Esophagus muscularis mucosa (tissue), 4 donors: ENCODE measurements at places on chromosomes 16 and 17.
A peak's percentile ranks its signal among the peaks of the same experiment; 100 is the strongest.

- DNase-seq: no peak
Measured at GRCh38 chr17:4900231-4901107, 1.1 kb downstream of the C17orf107 start.

DNA sequence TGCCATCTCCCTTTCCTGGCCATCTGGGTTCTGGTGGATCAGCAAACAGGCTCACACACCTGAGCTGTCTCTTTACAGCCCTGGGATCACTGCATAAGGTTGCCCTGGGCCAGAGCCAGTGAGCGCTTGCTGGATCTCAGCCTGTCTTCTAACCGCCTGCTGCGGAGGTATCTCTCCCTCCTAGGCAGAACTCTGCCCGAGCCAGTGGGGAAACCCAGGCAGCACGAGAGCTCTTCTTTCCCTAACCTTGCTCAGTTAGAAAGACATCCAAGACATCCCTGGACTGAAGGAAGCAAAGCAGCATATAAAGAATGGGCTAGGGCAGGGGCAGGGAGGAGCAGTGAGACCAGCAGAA lies 6.4 kb downstream of the HAS3 start:
- no peak for DNase-seq

GRCh38 chr16:86100205-86101136 lies 201.5 kb downstream of the IRF8 start:
- no peak for DNase-seq

DNA sequence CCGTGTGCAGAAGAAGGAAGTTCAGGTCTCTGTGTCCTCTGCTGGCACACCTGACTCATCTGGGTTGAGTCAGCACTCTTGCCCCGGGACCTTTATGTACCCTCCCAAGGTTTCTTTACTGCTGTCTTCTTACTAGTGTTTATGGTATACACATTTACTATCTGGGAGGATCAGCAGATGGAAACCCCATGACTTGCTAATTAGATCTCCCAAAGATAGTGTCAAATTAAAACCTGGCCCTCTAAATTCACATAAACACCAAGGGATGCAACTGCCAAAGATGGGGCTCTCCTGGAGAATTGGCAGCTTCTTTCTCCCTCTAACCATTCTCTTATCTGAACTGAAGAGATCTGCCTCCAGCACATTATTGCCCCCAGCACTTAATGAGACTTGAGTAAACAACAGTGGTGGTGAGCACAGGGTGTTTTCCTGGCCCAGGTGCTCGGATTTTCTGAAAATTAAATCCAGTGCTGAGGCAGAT lies 718.1 kb upstream of the SOX9 start:
- DNase-seq: no peak

GRCh38 chr16:85134789-85135142 lies 22.5 kb upstream of the CIBAR2 start:
- DNase-seq: no peak

GRCh38 chr17:34765291-34765690 lies 185.9 kb downstream of the TMEM132E start:
- DNase-seq: no peak

DNA sequence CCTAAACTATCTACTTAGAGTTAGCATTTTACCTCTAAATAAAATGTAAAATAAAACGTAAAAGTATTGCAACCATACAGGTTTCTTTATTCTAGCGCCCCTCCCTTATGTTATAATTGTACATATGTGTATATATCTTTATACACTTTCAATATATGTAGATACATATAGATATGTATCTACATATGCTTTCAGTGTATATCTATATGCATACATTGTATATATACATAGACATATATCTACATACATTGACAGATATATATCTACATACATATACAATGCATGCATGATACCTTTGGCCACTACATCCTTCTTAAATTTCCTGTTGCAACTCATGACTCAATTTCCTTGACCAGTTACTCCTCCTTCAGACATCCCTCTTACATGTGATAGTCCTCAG lies 16.7 kb downstream of the BPTF start:
- no peak for DNase-seq

DNA sequence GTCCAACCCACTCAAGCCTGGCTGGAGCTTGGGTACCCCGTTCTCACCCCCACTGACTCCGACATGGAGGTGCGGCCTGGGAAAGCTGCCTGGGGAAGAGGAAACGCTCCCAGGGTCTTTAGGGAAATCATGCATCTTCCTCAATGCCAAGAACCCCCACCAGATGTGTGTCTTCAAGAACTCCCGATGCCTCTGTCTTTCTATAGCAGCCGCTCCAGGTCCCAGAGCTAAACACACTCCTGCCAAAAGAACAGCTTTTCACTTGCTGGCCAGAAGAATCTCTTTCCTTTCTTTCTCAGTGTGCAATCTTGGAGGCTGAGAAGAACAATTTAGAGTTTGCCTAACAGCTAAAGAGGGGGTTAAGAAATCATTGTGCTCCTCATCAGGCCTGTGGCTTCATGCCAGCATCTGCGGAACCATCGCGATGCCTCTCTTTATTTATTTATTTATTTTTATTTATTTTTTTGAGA lies 41.1 kb upstream of the MTSS2 start:
- DNase-seq: no peak

DNA sequence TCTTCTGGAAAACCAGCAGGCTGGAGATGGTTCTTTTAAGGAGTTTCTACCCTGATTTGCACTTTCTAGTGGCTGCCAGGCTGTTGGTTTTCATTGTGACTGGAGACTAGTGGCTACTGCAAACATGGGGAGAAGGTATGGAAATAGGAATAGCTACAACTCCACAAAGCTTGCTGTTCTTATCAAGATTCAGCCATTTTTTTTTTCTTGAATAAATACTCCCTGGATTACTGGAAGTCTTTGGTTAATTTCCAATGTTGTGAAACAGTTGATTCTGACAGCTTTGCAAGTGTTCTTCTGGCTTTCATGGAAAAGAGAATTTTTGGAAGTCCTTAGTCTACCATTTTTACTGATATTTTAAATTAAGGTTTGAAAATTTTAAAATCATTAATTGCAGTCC lies 277.7 kb downstream of the HS3ST3A1 start:
- DNase-seq: no peak

- DNase-seq: no peak
Measured at GRCh38 chr17:3475812-3476610, at the start of gene ASPA. ASPA (plus strand) TSS chr17:3475997; CDS start chr17:3476160, 163 bp downstream.

- no peak for DNase-seq
Measured at GRCh38 chr17:75481194-75482068, 25.0 kb downstream of the TMEM94 start.

GRCh38 chr16:66695471-66695934 lies 1.0 kb downstream of the CMTM4 start:
- DNase-seq: no peak

DNA sequence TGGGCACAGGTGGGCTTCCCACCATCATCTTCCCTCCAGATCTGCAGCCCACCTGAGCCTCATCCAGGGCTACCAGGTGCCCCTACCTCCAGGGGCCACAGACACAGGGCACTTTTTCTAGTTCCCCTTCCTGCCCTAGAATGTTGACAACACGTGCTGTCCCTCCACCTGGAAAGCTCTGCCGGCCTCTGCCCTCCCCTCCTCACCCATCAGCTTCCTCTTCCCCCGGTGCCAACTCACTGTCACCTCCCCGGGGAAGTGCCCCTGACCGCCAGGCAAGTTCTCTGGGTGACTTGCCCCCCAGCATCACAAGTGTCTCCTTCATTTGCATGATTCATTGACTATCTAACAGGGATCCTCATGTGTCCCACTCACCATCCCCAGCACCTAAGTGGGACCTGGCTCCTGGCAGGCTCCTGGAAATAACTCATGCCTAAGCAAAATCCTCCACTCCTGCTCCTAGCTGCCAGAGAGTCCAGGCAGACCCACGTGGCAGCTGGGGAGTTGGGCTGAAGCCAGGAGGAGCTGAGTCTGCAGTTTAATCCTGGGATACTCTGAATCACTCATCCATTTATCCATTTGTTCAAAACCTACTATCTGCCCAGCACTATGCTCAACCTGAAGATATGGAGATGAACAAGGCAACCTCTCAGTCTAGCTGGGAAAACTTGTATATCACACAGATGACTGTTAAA lies 304.4 kb downstream of the FOXL1 start:
- DNase-seq: no peak

DNA sequence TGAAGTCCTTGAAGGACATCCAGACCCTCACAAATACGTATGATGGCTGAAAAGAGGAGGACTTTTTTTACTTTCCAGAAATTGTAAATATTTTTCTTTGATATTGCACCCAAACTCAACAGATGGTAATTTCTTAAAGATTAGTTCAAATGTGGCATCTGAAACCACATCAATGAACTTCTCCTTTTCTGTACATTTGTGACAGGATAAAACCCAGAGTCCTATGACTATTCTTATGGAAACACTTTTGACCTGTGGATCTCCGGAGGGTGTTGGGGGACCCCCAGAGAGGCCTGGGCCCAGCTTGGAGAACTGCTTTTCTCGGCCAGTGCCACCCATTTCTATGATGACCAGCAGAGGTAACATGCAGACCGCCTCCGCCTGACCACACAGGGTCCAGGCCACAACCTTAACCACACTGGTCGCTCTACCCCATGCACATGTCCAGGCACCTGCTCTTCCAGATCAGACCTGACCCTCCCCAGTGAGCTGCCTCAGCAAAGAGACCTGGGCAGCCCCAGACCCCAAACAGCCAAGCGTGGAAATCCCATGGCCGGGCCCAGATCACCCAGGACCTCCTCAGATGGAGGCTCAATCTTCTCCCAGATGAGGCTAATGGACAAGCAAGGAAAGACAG lies 22.7 kb downstream of the RPH3AL start:
- no peak for DNase-seq

- no peak for DNase-seq
Measured at GRCh38 chr17:59366773-59367656, 35.6 kb downstream of the YPEL2 start.

GRCh38 chr17:72005332-72006163 lies 115.3 kb upstream of the SOX9 start:
- DNase-seq: no peak

DNA sequence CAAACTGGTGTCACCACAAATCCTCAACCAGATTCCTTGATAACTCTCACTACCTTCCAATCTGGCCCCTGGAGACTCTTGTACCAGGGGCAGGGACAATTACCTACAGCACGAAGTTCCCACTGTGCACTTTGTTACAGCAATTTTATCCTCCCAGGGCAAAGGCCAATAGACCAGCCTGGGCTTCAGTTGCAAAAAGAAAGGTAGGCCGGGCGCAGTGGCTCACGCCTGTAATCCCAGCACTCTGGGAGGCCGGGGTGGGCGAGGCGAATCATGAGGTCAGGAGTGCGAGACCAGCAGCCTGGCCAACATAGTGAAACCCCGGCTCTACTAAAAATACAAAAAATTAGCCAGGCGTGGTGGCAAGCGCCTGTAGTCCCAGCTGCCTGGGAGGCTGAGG lies 36.9 kb downstream of the USP7 start:
- DNase-seq: no peak

DNA sequence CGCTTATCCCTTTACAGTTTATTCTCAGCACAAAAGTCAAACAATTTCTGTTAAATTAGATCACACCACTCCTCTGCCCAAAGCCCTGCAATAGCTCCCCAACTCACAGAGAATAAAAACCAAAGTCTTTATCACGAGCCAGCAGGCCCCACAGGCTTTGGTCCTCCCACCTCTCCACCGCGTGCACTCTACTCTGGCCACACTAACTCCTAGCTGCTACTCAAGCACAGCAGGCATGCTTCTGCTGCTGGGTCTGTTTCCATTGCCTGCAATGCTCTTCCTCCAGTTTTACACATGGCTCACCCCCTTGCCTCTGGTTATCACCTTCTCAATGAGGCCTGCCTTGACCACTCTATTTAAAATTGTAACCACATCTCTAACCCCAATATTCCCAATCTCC lies 27.6 kb downstream of the HELZ start:
- DNase-seq: no peak

DNA sequence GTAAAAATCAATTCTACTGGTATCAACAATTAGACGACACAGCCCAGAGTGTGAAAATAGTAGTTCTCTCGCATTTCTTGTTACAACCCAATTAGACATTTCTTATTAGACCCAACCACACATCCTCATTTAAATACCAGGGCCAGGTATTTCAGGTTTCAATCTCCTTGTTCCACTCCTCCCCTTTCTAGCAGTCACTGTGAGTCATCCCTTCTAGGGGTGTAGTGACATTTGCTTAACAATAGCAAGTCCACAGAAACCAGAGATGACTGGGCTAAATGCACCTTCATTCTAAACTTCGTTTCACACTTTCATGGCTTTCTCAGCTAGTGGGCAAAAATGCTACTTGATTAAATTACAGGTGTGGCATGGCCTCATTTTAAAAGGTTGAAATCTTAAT lies 116.9 kb upstream of the CACNG3 start:
- DNase-seq: no peak

DNA sequence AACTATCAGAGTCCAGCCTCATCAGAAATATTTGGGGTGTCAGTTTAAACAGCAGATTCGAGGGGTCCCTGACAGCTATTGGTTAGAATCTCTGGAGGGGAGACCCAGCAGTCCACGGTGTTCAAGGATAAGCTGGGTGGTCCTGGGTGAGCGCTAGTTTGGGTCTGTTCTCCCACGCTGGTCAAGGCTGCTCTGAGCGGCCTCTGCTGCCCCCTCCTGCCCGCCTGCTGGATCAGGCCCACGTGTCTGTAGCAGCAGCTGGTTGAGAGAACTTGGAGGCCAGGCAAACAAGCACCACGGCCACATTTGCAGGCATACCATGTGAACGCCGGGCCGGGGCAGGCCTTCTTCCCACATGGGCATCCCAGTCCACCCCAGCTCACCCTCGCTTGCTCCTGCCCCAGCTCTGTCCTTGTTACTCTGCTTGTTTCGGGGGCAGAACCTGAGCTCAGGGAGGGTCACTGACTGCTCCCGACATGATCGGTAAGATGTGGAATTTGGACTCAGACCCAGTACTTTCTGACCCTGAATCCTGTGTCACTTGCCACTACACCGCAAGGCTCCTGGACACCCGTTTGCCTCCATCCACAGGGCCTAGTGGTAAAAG lies 7.4 kb downstream of the FOXF1 start:
- DNase-seq: peak; percentile 96

DNA sequence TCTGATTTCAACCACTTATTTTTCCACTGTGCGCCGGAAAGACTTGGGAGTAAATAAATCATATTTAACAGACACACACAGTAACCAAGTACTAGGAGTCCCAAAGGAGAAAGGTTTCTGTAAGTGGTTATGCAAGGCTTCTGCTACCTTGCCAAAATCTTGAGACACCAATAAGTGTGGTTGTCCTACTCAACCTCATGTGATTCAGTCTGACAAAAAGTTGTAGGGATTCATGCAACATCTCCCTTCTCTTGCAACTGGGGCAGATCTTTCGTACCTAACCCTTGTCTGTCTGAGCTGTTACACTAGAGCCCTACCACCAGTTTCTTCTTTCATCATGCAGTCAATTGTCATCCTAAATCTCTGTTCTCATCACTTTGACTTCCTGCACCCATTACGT lies 69.9 kb upstream of the NUDT7 start:
- DNase-seq: no peak

- DNase-seq: no peak
Measured at GRCh38 chr17:61837175-61838051, 25.9 kb downstream of the BRIP1 start.

- DNase-seq: no peak
Measured at GRCh38 chr17:83117583-83117982, 38.2 kb downstream of the METRNL start.

- DNase-seq: no peak
Measured at GRCh38 chr16:19974607-19975006, 90.0 kb upstream of the GPRC5B start.
